Esophagus squamous epithelium (tissue), 5 donors: ENCODE measurements at places on chromosomes 11 and 22.

DNA sequence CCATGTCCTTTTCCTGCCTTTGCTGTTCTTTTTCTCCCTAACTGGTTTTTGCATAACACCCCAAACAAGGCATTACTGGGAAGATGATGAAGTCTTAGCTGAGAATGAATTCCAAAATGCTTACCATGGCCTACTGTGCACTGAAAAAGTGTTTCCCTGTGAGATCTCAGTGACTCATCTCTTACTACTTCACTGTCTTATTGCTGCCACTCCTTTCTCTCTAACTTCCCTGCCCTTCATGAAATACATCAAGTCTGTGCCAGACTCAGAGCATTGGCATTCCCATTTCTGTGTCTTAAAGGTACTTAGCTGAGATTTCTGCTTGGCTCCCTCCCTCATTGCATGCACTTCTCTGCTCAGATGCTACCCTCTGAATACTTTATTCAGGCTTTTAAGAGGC, 49.1 kb upstream of the MUC15 start:
- no peak for DNase-seq

- DNase-seq = no peak
Measured at GRCh38 chr11:41250408-41250935, 209.0 kb downstream of the LRRC4C start.

GRCh38 chr22:30514252-30514651, 8.8 kb upstream of the SEC14L4 start:
- no peak for DNase-seq

GRCh38 chr11:76738618-76739240, 44.4 kb upstream of the TSKU start:
- DNase-seq = no peak

DNA sequence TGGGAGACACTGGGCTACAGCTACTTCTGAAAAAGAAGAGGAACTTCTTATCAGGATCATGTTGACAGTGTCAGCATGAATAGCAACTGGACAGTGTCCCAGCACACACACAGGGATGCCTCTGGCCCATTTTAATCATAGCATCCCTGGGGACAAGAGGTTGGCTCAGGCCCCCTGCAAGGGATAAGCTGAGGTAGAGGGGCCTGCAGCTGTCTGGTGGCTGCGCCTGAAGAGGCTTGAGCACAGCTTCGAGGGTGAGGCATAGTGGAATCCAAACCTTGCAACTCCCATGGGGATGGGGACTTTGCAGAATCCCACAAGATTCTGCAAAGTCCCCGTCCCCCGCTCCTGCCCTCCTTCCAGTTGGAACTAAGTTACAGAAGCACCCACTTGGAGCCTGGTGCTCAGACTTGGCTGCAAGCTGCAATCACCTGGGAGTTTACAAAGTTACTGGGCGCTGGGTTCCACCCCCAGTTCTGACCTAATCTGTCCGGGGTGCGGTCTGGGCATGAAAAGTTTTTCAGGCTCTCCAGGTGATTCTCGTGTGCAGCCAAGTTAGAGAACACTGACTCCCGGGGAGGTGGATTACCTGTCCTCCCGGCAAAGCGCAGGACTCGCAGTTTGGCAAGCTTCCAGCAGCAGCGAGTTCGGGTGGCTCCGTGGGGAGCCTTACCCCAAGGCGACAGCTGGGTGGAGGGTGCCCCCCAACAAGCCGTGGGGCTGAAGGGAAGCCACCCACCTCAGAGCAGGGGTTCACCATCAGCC, 16.0 kb upstream of the LINC01488 start:
- no peak for DNase-seq

DNA sequence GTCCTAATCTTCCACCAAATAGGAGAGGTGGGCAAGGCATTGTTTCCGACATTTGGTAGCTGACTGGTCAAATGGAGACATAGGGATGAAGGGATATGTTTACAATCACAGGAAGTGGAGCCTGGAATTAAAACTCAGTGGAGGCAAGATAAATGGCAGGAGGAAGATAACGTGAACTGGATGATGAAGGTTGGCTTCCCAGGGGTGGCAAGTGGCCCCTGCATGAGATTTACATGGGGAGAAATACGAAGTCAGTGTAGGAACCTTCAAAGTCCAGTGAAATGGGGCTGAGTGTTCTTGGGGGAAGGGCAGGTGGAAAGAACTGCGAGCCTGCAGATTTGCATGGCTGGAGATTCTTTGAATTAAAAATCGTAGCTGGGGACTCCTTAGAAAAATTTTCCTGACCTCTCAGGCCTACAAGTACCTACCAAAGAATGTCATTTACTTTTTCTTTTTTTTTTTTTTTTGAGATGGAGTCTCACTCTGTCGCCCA, 724 bp upstream of the FOXRED2 start:
- no peak for DNase-seq

- no peak for DNase-seq
Measured at GRCh38 chr11:119474682-119475596, 52.0 kb upstream of the THY1 start.

DNA sequence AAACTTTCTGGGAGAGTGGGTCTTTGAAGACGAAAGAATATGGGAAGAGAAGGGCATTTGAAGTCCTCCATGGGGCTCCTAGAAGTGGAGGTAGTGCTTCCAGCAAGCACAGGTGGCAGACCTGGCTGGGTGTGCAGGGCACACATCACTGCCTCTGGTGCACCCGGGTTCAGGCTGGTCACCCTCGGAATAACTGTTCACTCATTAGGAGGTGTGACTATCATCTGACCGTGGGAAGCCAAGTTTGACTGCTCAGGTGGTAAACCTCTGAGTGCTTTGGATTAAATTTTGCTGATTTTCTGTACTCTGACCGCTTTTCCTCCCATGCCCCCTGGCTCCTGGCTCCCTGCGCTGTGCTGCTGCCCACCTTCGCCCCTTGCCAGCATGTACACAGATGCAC, 11.1 kb downstream of the ADAMTS15 start:
- DNase-seq = no peak

GRCh38 chr22:49767355-49768062, 60.2 kb downstream of the BRD1 start:
- DNase-seq = no peak

DNA sequence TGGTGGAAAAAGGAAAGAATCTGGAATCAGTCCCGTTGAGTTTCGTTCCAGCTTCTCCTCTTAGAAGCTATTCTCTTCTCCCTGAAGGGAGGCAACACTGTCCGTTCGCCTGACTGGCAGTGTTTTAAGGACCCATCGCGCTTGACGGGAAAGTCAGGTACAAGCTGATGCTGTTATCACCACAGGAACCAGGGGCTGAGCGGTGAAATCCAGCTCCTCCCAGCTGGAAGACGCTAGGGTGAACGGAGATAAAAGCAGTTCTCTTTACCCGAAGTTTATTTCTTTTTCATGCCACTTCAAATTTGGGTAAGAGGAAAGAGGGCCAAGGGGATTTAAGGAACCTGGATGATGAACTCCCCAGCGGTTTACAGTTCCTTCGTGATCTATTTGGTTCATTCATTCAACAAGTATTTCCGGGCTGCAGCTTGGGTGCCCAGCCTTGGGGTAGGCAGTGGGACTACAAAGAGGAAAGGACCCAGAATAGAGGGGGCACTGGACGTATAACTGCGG, 551 bp upstream of the DEUP1 start:
- no peak for DNase-seq

DNA sequence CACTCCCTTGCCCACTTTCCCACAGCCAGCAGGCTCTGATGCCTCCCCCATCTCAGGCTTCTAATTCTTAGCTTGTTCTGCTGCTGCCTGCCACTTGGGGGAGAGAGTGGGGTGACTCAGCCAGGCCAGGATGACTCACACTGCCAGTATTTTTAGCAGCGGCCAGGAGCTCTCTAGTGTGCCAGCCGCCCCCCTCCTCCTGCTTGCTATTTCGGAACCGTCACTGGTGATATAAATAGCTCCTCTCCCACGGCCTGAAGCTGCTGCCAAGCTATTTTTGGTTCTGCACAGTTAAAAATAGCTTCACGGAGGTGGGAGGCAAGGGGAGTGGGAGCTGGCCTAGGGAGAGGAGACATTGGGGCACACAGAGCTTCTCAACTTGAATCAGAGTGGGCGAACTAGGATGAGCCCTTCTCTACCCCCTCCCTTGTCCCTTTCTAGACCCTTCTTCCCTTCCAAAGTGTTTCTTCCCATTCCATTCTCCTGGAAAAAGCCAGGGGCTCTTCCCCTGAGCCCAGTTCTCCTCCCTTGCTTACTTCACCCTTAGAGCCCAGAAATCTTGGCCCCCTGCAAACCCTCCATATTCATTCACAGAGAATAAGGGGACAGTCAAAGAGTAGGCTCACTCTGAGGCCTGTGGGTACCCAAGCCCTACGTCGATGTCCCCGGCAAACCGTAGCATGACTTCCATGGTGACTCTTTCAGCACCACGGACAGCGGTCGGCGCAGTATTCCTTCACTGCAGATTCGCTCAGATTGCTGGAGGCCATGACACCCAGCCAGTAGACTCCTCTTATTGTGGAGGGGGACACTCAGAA, 2.5 kb upstream of the NPAS4 start:
- no peak for DNase-seq

- DNase-seq = no peak
Measured at GRCh38 chr22:45073064-45073463, 63.3 kb upstream of the PHF21B start.

DNA sequence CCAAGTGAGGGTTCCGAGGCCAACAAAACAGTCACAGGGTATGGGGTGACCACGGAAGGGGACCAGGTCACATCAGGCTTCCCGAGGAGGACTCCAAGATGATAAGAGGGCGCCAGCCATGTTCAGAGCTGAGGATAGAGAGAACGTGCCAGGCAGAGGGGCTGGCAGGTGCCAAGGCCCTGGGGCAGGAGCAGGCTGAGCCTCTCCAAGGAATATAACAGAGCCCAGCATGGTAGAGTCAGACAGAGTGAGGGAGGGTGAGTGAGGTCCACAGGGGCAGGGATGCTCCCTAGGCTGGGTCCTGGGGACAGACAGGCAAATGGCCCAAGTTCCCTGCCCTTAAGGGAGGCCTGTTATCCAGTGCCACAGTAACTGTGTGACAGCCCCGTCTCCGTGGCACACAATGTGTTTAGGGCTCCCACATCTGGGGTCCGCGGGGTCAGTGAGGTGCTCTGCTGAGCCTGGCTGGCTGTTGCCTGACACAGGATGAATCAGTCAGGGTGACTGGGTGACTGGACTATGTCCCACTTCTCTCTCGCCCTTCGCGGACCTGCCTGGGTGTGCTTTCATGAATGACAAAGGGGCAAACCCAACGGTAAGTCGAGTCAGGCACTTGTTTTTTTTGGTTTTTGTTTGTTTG, 105.3 kb downstream of the MPPED1 start:
- no peak for DNase-seq

- no peak for DNase-seq
Measured at GRCh38 chr11:59756558-59756840, 1.3 kb downstream of the STX3 start.

DNA sequence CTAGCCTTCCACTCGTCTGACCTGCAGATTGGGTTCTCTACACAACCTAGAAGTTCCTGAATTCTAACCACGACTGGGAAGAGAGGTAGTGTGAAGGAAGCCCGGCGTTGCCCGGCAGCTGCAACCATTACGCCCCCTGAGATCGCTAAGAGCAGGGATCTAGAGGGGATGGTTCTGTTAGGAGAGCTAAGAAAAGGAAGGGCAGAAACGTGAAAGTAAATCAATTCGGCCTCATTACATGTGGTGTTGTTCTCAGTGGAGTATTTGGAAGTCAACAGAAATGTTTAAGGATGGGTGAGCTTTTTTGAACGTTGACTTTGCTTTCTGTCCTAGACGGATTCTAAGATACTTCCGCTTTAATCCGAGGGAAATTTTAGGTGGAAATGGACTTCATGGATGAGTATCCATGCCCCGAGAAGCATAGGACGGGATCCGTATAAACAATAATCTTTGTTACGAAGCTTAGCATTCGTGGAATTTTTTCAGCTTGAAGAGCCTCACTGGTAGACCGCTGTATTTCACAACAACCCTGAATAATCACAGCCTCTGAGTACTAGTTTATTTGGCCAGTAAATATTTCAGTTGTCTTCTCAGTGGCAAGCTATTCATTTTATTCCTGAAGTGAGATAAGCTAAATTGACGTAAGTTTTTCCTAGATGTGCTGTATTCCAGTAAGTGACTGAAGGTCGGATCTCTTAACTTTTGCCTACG, 629 bp downstream of the ATP5MG start:
- DNase-seq = no peak

- DNase-seq = no peak
Measured at GRCh38 chr11:81700076-81700475, 1033.6 kb downstream of the FAM181B start.

DNA sequence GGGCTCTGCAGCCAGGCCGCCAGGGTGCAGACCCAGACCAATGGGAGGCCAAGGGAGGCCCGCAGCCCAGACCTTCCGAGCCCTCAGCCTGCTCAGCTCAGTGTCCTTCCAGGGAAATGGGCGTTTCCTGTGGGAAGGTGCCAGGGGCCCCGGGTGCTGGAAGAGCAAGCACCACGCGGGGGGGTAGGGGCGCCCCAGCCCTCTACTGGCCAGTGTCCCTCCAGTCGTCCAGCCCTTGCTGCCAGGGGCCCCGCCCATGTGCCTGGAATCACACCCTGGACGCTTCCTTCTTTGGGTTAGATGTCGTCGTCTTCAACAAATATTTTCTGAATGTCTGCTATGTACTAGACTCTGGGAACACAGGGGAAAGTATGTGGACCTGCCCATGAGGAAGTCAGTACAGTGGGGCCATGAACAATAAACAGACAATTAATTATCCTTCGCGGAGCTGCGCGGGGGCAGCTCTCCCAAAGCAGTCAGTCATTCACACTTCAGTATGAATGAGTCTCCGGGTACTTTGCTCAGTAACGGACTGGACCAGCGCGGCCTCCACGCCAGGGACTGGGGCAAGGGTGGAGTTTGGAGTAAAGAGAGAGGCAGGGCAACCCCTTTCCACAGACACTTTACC, 60.2 kb downstream of the CDKN1C start:
- no peak for DNase-seq

- DNase-seq = no peak
Measured at GRCh38 chr22:18156878-18157713, 7.1 kb downstream of the USP18 start.

- DNase-seq = no peak
Measured at GRCh38 chr11:31487848-31488247, 21.6 kb downstream of the IMMP1L start.

DNA sequence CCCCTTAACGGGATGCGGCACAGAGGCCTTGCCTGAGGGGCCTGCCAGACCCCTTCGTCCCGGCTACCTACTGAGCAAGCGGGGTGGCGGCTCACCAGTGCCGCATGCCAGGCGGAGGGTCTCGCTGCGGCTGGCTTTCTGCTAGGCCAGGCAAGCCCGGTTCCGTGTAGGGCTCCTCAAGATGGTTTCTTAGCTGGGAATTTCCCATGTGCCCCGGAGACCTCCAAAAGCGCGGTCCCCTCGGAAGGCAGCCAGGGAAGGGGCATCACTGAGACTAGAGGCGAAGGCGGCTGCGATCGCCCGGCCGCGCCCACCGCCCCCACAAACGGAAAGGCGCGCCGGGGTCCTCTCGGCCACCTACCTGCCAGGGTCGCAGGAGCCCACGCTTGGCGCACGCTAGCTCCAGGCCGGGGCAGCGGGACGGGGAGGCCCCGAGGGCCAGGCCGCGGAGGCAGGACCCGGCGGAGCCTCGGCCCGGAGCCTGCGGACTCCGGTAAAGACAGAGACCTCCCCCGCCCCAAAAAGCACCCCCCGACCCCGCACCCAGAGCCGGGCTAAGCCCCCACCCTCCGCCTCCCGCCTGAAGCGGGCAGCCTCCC, 23.8 kb downstream of the MICAL3 start:
- no peak for DNase-seq

- no peak for DNase-seq
Measured at GRCh38 chr11:62127941-62128770, 4.3 kb downstream of the INCENP start.
